ENCODE measurements at places on chromosomes 12 and 14. TPM values are rescaled to one million over a fixed set of nuclear protein-coding genes. Genes with fewer than 3 reads are reported as not detected.

- DNase-seq: no peak
Measured at GRCh38 chr12:103817791-103818190, 23.2 kb downstream of the NT5DC3 start.

GRCh38 chr12:64760808-64761573 is 1.8 kb upstream of the GNS start:
- DNase-seq: no peak

Gene CLMN
- 25.7 TPM for total RNA-seq

- DNase-seq: no peak
Measured at GRCh38 chr14:24368212-24368561, 203 bp downstream of the NFATC4 start.

DNA sequence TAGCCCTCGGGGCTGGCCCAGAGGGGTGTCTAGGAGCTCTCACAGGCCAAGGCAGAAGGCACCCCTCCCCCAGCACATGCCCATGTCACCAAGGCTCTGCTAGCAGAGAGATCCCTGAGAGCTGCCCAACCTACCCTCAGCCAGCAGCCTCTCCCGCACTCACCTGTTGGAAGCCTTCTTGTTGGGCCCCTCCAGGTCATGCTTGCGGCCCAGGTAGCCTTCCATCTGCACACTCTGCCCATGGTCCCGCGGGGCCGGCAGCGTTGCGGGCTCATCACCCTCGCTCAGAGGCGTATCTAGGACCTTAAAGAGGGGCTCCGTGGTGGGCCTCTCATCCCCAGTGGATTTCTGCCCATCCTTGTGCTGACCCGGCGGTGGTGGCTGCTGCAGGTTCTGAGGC is 49.1 kb downstream of the PLEKHG3 start:
- DNase-seq: no peak

Gene CCDC60
- not detected for total RNA-seq

DNA sequence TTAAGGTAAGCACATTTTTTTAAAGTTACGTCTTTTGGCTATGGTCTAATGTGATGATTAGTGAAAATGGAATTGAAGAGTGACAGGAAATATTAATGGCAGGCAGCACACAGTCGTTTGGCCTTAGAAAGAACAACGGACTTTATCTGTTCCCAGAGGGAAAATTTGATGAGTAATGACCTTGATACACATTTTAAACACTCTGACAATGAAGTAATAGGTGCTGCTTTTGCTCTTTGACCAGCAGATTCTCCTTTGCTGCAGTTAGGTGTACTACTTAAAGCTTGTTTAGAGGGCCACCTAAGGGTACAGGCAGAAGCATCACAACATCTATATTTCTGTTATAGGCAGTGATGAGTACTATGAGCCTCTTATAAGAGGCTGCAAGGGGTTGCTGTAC is 27.1 kb upstream of the RNU6-8 start:
- no peak for DNase-seq

Gene CPM
- 59.0 TPM for total RNA-seq

Gene ANKS1B
- total RNA-seq: 8.7 TPM

Gene PAN2
- 27.2 TPM for total RNA-seq

DNA sequence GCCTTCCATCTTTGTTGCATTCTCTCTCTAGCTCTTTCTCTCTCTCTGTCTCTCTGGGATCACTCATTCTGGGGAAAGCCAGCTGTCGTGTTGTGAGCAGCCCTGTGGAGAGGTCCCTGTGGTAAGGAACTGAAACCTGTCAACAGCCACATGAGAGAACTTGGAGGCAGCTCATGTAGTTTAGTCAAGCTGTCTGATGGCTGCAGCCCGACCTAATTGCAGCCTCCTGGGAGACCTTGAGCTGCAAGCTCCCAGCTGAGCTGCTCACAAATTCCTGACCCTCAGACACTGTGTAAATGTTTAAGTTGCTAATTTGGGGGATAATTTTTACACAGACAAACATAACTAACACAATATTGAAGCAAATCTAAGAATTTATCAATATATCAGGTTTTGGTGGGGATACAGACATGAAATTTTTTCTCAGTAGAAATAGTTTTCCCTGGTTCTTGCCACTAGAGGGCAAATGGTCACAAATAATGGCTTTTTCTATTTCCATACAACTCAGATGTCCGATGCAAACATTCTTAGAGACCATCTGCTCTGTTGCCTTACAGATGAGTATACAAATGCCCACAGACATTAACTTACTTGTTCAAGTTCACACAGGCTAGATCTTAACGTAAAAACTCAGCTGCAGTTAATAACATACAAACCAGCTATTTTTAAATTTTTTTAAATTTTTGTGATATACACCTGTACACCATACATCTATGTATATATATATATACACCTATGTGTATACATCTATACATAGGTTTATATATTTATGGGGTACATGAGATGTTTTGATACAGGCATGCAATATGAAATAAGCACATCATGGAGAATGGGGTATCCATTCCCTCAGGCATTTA is 15.5 kb upstream of the KRR1 start:
- DNase-seq: no peak

DNA sequence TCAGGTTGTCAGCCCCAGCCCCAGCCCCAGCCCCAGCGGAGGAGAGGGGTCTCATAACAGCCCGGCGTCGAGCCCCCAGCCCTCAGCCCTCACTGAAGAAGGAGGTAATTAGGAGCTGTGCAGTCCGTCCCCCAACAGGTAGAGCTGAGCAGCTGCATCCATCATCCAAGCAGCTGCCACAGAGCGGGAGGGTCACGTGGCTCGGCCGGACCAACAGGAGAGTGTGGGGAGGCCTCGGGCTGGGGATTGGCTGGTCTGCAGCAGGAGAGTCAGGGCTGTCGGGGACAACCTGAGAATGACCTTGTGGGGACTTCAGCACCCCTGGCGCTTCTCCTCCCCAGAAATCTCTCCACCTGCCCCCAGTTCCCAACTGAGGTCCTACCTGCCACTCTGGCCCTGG is 29.6 kb downstream of the SMUG1 start:
- no peak for DNase-seq

Gene RNFT2
- total RNA-seq: 0.60 TPM

DNA sequence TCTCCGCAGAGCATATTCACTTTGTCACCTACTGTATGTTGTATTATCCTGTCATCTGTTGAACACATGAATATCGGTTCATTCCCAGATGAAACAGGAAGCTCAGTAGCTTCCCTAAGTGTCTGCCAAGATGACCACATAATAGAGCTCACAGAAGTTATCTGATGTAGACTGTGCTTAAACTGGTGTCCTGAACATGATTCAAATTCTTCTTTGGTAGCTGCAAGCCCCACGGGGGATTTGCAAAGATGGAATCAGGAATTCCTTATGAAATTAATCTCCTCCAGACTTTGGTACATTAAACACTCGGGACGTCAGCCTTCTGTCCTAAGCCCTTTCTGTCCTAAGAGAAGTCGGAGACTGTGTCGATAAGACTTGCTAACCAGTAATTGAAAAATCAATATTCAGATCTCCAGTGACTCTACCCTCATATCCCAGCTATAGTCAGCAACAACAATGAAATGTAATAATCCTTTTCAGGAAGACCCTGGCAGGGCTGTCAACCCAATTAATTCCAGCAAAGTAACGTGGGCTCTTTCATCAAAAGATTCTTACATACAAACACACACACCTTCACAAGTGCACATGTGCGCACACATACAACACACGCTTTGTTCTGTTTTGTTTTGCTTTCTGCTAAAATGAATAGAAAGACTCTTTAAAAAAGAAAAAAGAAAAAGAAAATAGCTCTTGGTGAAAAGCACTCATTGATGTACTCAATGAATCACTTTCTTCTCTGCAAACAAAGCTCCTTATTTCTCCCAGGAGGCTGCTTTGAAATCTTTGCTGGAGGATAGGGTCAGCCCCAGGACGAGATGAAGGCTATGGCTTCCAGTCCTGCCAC is 127.2 kb downstream of the RIMBP2 start:
- DNase-seq: no peak

GRCh38 chr12:1496162-1496900 is 98.0 kb downstream of the FBXL14 start:
- no peak for DNase-seq

DNA sequence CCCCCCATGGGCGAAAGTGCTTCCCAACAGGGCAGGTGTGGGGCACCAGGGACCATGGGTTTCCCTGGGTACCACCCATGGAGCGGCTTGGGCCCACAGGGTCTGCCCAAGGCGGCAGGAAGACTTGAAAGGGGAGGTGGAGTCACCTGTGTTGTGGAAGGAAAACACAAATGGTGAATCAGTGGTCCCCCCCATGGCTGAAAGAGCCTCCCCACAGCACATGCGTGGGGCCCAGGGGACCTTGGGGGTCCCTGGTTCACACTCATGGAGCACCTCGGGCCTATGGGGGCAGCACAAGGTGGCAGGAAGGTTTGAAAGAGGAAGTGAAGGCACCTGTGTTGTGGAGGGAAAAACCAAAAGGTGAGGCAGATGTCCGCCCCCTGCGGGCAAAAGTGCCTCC is 581.9 kb downstream of the ALG10 start:
- peak; percentile 60 for DNase-seq

Gene C14orf93
- total RNA-seq: 27.8 TPM

Gene TAS2R20
- 4.1 TPM for total RNA-seq

Gene TMCC3
- 11.2 TPM for total RNA-seq

Gene FRMD6
- total RNA-seq: 88.3 TPM

DNA sequence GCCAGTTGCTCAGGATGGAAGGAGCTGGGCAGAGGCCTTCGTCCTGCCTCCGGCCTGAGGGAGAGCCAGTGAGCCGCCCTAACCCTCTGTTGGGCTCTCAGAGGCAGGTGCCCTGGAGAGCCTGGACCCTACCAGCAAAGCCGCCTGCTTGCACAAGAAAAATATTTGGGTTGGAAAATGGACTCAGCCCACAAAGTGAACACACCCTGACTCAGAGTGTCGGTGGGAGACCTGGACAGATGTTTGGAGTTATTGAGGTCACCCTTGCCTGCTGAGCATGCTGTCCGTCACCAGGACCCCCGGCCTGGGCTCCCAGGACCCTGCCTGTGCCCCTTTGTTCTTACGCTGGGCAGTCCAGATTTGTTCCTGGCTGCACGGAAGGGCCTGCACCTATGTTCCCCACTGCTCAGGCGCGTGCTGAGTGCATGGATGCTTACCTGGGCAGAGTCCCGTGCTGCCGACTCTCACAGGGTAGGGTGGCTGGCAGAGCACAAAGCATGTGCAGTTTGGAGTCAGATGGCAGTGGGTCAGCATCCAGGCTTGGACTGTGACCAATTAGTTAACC is 22.4 kb downstream of the FAM181A start:
- no peak for DNase-seq

DNA sequence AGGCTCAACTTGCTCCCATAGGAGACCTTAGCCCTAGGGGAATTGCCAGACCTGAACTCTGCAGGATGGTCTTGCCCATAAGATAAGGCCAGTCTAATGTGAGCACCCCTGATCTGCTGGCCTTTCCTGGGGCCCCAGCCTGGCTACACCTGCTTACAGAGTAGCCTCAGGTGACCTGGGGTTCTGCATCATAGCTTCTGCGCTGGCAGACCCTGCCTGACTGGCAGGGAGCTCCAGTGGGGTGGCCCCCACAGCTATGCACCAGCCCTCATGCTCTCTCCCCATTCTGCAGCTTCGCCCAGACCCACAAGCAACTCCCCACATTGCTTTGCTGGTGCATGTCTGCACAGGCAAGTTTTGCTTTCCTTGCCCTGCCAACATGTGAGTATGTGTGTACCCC is 371.3 kb upstream of the CLEC14A start:
- DNase-seq: no peak

- DNase-seq: no peak
Measured at GRCh38 chr14:102998393-102998792, 59.0 kb downstream of the CDC42BPB start.

DNA sequence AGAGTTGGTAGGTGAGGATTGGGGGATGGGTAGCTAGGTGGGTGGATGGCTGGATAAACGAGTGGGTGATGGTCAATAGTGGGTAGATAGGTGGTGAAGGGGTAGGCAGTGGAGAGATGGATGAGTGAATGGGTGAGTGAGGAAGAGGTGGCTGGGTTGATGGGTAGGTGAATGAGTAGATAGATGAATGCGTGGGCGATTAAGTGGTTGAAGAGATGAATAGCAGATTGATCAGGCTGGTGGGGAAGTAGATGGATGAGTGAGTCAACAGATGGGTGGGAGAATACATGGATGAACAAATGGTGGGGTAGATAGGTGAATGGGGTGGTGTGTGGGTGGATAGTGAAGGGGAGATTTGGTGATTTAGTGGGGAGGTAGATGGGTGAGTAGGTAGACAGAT is 51.1 kb downstream of the SYNE3 start:
- DNase-seq: no peak

DNA sequence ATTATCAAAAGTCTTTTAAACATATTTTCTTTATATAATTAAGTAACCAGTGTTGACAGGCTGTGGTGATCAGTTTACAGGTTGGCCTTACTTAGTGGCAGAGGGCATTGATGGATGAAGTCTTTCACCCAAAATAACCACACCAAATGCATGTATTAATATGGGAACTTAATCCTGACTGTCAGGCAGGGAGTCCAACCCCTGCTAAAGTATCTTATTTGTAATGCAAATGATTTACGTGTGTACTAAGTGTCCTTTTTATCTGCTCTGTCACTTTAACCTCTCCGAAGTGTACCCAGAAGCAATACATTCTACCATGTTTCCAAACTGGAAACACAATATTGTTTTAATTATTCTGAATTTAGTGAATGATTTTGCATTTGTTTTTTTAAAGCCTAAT is 1.4 kb downstream of the MYBPC1 start:
- no peak for DNase-seq

- DNase-seq: no peak
Measured at GRCh38 chr14:30054201-30054600, 126.6 kb upstream of the PRKD1 start.

DNA sequence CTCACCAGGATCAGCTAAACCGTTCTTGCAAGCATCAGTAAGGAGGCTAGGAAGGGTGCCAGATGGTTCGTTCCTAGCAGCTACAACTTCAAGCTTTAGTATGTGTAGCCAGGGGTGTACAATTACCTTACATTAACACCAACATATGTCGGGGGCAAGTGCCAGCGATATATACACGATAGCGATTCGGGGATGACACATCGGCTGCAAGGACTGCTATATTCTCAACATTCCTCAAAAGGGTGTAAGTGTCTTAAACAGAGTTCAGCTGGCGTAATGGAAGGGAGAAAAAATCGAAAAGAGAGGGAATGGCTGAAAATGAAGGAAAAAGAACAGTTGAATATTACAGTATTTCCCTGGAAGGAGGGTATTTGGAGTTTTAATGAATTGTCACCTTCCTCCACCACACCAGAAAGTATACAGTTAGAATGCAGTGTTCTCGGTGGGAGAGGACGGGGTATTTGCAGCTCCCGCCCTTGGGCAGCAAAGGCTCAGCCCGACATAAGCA is 545 bp downstream of the LIMA1 start:
- DNase-seq: no peak

GRCh38 chr14:22391908-22392565 is 197.0 kb downstream of the DAD1 start:
- DNase-seq: no peak

- DNase-seq: no peak
Measured at GRCh38 chr12:116199160-116199706, 78.3 kb downstream of the MED13L start.

DNA sequence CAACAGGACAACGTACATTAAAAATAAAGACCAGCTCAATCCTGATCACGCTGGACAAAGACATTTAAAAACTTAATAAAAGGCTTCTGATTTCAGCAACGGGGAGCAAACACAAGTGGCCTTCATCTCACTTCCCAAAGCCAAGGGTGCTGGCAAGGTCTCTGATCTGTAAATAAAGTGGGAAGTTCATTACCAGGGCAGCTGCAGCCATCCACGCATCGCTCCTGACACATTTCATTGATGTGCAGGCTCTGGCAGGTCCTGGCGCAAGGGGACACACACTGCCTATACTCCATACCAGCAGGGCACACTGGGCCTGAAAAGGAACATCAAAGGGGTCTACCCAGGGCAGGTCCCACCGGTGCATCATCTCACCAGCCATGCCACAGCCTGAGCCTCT is 51.0 kb downstream of the VWF start:
- DNase-seq: no peak
